ENCODE measurements at places on chromosomes 5 and 9.

GRCh38 chr5:37658440-37658839, 181.4 kb downstream of the GDNF start:
- no peak for DNase-seq

- no peak for DNase-seq
These were observed 10.1 kb downstream of the ATG12 start for GRCh38 chr5:115831163-115831768.

GRCh38 chr9:98374385-98375051, 119.1 kb upstream of the TBC1D2 start:
- peak; percentile 37 for DNase-seq

- no peak for DNase-seq
These were observed 134.2 kb upstream of the MARCHF11 start for GRCh38 chr5:16313761-16314160.

GRCh38 chr9:138060365-138060764, 182.8 kb downstream of the CACNA1B start:
- DNase-seq: no peak

DNA sequence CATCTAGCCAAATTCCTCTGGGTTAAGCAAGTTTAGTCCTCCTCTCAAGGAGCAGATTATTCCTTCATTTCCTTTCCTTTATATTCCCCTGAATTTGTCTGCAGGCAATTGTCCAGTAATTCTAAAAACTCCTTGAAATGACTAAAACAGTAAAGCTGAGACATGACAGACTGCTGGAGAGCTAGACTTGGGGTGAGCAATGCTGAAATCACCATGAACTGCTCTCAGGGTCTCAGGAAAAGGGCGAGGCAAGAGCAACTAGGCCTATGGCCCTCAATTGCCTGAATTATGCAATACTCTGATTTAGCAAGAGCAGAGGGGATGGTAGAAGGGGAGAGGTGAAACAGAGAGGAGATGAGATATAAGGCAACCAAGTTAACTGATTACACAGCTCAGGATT, 172.9 kb upstream of the NREP start:
- DNase-seq: peak; percentile 8

DNA sequence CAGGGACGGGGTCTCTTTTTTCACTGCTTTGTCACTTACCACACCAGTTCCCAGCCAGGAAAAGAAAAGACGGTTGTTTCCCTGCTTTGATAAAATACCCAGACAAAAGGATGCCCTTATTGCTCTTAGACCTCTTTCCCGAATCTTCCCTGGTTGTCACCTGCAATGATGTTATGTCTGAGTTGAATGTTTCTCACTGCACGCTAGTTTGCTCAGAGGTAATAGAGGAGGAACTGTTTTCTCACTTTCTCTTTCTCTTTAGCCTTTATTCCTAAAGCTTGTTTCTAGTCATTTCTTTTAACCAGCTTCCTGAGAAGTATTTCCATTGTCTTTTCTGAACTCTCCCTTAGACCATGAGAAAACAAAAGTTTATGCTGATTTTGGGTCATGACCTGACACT, 32.9 kb downstream of the ACER2 start:
- DNase-seq: no peak

- no peak for DNase-seq
These were observed 462.5 kb upstream of the TYRP1 start for GRCh38 chr9:12230708-12231107.

GRCh38 chr9:117098331-117098730, 316.5 kb downstream of the ASTN2 start:
- no peak for DNase-seq

DNA sequence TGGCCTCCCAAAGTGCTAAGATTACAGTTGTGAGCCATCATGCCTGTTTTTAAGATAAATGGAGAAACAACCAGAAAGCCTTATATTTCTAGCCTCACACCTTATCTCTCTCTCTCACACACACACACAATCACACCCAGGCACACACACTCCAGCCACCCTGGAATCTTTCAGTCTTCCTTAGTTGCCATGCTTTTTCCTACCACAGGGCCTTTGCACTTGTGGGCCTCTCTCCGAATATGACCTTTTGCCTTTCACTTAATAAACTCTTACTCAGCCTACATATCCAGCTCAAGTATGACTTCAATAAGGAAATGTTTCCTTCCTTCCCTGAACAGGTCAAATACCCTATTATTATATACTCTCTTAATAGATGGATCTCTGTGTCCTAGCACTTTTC, 290.7 kb downstream of the NFIB start:
- DNase-seq: no peak

GRCh38 chr9:98610711-98611110, 98.0 kb downstream of the GABBR2 start:
- DNase-seq: no peak

DNA sequence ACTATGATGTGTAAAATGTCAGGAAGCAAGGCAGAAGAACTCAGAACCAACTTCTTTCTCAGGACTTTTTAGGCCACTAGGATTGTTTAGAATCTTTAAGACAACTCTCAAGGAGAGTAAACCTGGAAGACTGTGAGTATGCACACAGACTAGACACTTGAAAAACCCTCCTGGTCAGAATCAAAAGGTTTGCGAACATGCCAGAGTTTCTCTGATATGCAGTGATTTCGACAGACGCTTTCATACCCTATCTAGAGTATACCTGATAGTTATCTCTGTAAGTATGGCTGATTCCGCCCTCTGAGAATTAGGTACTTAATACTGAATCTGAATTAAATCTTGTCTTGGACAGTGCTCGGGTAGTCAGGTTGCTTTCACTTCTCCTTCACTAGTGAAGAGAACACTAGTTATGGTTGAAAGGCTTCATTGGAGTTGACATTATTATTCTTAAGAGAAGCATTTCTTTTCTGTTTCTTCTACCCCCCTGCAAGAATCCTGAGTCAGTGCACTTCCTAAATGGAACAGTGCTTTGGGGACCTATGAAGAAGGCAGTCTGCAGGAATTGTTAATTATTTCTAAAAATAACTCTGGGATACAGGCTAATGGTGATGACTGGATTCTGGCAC, 158.1 kb downstream of the HACD4 start:
- DNase-seq: no peak

DNA sequence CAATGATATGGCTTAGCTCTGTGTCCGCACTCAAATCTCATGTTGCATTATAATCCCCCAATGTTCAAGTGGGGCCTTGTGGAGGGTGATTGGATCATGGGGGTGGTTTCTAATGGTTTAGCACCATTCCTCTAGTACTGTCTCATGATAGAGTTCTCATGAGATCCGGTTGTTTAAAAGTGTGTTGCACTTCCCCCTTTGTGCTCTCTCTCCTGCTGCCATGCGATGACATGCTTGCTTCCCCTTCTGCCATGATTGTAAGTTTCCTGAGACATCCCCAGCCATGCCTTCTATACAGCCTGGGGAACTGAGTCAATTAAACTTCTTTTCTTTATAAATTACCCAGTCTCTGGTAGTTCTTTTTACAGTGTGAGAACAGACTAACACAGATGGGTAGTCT, 427.1 kb downstream of the CHSY3 start:
- no peak for DNase-seq

GRCh38 chr9:124475158-124475867, 25.1 kb downstream of the ADGRD2 start:
- no peak for DNase-seq

DNA sequence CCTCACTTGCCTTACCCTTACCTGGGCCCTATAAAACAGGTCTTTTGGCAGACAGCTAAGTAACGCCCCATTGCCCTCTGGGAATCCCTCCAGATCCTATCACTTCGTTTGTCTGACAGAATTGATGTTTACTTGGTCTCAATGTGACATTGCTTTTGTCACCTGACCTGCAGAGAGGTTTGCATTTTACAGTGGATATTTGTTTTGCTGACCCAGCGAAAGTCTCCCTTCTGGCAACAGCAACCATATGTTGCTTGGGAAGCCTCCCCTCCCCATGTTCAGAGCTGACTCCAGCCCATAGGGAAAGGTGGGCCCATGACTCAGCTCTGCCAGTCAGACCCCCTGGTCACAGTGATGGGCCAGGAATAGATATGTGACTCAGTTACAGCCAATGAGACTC, 54.0 kb upstream of the LARP1 start:
- DNase-seq: no peak

DNA sequence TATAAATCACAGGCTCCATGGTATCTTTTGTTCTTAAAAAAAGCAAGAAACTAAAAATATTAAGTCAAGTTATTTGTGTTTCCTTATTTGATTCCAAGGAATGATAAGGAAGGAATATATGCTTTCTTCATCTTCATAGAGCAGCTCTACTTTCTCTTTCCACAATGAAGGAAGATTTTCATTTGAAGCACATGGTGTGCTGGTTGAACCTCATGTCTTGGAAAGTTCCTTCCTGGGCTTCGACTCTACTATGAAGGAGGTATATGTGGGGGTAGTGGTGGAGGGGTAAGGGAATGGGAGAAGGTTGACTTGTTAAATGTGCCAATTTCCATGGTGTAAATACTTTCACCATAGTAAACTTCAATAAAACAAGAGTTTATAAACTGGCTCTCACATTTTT, 698.0 kb downstream of the CETN3 start:
- DNase-seq: no peak

DNA sequence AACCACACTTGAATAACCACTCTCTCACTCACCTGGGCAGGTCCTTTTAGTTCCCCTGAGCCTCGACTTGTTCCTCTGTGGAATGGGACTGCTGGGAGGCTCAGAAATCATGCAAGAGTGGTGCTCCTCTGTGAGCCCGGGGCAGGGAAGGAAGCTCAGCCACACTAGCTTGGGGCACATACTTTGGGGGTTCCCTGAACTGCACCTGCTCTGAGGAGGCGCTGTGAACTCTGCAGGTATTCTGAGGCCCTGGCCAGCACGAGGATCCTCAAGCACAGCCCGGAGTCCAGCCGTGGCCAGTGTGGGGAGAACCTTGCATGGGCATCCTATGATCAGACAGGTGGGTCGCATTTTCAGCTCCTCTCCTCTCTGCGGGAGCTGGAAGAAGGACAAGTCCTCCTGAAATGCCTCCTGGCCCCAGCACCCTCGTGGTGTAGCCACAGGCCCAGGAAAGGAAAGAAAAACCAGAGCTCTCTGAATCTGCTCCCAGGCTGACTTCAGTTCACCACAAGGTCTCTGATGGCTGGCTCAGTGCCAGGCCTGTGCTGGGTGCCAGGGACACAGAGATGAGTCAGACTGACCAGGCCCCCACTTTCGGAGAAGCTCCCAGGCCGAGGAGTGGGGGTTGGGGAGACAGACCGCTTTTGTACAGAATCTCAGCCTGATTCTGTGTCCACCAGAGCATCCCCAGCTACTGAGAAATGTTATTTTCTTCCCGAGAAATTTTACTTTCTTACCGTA, 11.9 kb downstream of the GLIPR2 start:
- DNase-seq: no peak

GRCh38 chr5:177509381-177509951, at the start of gene DOK3:
TSS of gene DOK3 (minus strand) at chr5:177509826. CDS start at chr5:177509540, 286 bp downstream.
- DNase-seq: no peak

DNA sequence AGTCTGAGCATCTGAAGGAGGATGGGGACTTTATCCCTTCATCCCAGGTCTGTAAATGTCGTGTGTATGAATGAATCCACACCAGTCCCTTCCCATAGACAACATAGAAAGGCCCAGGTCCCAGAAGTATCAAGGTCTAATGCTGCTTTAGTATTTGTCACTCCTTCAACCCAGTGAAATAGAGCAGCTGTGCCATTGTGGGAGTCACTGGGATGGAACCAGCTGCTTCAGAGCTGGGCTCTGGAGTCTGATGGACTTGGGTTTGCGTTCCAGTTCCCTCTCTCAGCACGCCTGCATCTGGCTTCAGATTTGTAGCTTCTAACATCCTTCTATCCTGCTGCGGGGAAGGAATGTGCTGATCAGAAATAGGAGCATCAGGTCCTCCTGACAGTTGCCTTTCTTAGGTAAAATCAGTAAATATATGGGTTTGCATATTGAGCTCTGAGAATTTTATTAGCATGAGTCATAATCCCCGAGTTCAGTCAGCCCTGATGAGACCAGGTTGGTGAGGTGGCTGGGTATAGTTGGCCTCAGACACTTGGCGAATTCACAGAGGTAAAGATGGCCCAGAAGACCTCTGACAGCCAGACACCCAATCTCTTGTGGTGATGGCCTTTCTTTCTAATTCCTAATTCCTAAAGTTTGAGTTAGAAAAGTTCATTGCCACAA, 10.1 kb downstream of the ACO1 start:
- DNase-seq: no peak

GRCh38 chr9:32399110-32399815, 14.8 kb downstream of the ACO1 start:
- DNase-seq: no peak

DNA sequence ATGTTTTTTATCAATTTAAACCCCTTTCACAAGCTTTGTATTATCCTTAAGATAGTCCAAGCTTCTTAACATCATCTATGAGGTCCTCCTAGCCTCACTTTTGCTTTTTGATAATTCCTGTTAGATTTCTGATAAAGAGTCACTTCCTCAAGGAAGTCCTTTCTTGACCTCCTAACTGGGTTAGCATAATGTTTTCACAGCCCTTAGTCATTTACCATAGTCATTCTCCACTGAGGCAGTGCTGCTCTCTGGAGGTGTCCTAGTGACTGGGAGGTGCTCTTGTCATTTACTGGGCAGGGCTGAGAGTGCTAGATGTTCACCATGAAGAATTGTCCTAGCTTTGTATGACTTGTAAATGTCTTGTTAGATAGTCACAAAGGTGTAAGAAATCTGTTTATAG, 26.4 kb downstream of the TNPO1 start:
- no peak for DNase-seq

DNA sequence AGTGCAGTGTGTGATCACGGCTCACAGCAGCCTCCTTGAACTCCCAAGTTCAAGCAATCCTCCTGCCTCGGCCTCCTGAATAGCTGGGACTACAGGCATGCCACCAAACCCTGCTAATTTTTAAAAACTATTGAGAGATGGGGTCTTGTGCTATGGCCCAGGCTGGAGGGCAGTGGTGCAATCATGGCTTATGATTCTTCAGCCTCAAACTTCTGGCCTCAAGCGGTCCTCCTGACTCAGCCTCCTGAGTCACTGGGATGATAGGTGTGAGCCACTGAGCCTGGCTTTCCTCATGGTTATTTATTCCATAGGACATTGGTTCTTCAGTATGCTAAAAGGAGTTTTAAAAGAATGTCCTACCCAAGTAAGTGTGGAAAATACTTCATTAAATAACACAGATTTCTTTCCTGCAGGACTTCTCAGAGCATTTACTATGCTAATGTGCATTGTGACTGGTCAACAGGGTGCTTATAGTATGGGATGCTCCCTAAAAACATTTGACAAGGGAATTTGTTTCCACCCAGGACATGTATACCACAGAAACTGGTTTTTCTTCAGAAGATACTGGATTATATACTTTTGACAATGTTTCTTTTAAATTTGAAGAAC, 11.2 kb upstream of the NCS1 start:
- DNase-seq: no peak

- no peak for DNase-seq
These were observed 12.2 kb upstream of the MIER3 start for GRCh38 chr5:56964173-56964572.

- no peak for DNase-seq
These were observed 46.0 kb downstream of the TRIM32 start for GRCh38 chr9:116733010-116733641.

DNA sequence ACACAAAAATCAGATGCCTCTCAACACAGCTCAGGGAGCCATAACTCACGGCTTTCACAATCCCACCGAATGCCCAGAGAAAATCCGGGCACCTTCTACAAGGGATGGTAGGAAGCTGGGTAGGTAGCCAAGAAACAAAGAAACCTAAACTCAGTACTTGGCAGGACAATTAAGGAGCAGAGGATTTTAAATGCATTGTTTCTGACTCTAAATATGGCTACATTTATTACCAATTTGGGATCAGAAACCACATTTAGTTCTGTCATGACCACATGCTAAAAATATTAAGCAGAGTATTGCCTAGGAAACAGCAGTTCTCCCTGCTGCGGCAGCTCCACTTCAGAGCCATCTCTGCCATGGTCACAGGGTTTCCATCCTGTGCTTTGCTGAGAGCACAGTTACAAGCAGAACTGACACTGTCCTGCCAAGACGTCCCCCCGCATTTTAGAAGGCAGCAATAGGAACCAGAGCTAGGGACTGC, 57.5 kb downstream of the SIL1 start:
- no peak for DNase-seq

Data from HuH-7.5 (cell line).